ENCODE measurements at places on chromosomes 3 and 15.

DNA sequence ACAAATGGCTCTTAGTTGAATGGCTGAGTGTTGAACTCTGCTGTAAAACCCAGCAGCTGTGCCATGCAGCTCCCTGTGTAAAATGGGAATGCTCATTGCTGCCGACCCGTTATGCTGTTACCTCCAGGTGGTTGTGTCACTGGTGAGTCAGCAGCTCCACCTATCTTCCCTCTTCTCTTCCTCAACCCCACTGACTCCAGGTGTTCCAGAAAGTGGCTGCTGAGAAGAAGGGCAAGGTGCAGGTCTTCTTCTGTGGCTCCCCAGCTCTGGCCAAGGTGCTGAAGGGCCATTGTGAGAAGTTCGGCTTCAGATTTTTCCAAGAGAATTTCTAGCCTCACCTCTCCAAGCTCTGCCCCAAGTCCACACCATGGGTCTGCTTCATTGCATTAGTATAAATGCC, 41.9 kb downstream of the NOX5 start:
- DNase-seq: no peak

DNA sequence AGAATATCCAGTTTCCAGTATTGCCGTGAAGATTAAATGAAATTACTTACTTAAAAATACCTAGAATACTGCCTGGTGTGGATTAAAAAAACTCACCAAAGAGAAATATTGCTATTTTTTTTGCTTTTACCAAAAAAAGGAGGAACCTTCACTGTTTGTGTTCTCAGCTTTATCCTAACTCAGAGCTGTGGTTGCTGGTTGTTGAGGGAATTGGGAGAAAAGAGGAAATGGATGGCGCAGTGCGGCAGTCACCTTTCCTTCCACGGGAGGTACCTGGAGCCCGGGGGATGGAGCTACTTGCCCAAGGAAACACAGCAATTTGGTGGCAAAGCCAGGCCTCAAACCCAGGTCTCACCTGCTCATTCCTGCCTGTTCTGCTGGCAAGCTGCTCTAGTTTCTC, 270.3 kb downstream of the RPLP1 start:
- DNase-seq: no peak

- DNase-seq: no peak
Measured at GRCh38 chr15:100934726-100935125, 15.6 kb downstream of the LRRK1 start.

DNA sequence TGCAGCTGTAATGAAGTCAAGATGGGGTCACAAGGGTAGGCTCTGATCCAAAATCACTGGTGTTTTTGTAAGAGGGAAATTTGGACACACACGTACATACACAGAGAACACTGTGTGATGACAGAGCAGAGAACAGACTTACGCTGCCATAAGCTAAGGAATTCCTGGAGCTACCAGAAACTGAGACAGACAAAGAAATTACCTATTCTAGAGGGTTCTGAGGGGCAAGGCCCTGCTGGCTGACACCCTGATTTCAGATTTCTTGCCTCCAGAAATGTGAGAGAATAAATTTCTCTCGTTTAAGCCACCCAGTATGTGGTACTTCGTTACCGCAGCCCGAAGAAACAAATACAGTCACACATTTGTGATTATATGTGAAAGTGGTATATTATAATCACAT, 24.8 kb downstream of the CBLB start:
- DNase-seq: no peak

GRCh38 chr15:28930476-28931291, 44.9 kb downstream of the APBA2 start:
- DNase-seq: no peak

- DNase-seq: no peak
Measured at GRCh38 chr15:66078929-66079275, 174.6 kb downstream of the MEGF11 start.

DNA sequence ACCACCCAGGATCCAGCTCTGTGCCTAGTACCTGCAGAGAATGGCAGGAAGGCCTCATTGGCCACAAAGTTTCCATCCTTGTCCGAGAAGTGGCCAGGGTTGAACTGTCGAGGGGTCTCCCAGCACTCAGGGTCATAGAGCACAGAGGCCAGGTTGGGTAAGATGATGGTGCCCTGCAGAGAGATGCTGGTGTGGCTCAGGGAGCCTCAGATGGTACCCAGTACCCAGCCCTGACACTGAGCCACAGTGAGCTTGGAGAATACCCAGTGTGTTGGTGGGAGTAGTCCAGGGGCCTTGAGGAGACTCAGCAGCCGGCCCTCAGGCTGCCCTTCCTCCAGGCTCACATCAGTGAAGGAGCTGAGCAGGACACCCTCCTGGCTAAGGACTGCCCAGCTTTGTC, 11.5 kb upstream of the PARL start:
- no peak for DNase-seq

GRCh38 chr15:71083349-71083748, 31.9 kb upstream of the THSD4 start:
- DNase-seq: no peak

DNA sequence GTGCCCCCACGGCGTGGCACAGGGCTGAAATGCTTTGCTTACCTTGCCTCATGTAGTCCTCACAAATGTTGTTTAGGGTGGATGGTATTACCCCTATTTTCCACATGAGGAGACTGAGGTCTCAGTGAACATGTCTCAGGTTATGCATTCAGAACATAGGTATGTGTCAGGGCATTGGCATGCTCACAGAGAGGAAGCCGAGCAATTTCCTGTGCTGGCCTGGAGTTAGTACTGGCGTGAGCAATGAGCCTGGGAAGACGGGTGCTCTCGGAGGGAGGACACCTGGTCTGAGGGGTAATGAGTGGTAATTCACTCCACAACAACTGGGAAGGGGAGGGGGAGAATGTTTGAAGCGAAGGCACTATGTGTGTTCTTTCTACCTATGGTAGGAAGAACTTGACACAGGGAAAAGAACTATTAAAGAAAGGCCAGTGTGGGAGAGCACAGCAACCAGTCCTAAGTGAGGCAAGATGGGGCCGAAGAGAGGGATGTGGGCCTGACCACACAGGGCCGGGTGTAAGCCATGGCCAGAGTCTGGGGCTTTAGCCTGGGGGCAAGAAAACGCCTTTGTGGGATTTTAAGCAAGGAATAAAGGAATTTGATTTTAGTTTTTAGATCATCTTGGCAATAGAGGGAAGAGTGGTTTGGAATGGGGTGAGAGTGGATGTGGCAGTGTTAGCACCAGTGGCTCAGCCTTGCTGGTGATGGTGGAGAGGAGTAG, 4.9 kb upstream of the FAM131A start:
- no peak for DNase-seq

- DNase-seq: no peak
Measured at GRCh38 chr3:134874737-134875413, 79.8 kb downstream of the EPHB1 start.

- DNase-seq: no peak
Measured at GRCh38 chr3:14335774-14336748, 66.3 kb upstream of the SLC6A6 start.

Measured in stimulated activated CD4-positive, alpha-beta T cell treated with anti-CD3 and anti-CD28 coated beads, TNF-alpha, amount 100 ng/mL, for 1 hour (primary cell).